A549 treated with CpdA at 1 μM for 4 hours (cell line): ENCODE measurements at places on chromosomes 16 and 17. TPM values are rescaled to one million over a fixed set of nuclear protein-coding genes. Genes with fewer than 3 reads are reported as not detected.

The SLC4A1 gene
- total RNA-seq, result 0.02 TPM in 1 of 5 replicates, not detected in the others

The ERI2 gene
- total RNA-seq, result 11.7 to 14.4 TPM (median 13.6 TPM) in 5 replicates

The SHCBP1 gene
- 33.8 to 43.0 TPM (median 37.2 TPM) in 5 replicates for total RNA-seq

The TLCD2 gene
- 1.0 to 1.7 TPM (median 1.1 TPM) in 5 replicates for total RNA-seq

The KRTAP4-1 gene
- total RNA-seq, result 0.07 to 0.56 TPM (median 0.26 TPM) in 4 of 5 replicates, not detected in the other

The NACA2 gene
- 0.10 TPM in 1 of 5 replicates, not detected in the others for total RNA-seq

The TPSG1 gene
- total RNA-seq, result 0.08 to 0.16 TPM in 2 of 5 replicates, not detected in the others

The NME2 gene
- total RNA-seq, result 1,595 to 1,910 TPM (median 1,857 TPM) in 5 replicates

The APRT gene
- total RNA-seq, result 285 to 417 TPM (median 377 TPM) in 5 replicates

The TBX4 gene
- total RNA-seq, result 0.09 to 0.41 TPM (median 0.15 TPM) in 5 replicates

The CRYM gene
- total RNA-seq, result 1.3 to 2.3 TPM (median 1.9 TPM) in 5 replicates

The SCNN1G gene
- total RNA-seq, result 0.15 TPM in 1 of 5 replicates, not detected in the others

The SCGB1C2 gene
- total RNA-seq, result not detected in 5 replicates

The EFNB3 gene
- 1.0 to 1.7 TPM (median 1.4 TPM) in 5 replicates for total RNA-seq

The PLCD3 gene
- total RNA-seq, result 154 to 216 TPM (median 189 TPM) in 5 replicates

The CPHXL2 gene
- total RNA-seq, result not detected in 5 replicates

The MT1A gene
- total RNA-seq, result 11.0 to 18.4 TPM (median 16.2 TPM) in 5 replicates

The MPO gene
- total RNA-seq, result not detected in 5 replicates

The CCDC144A gene
- 0.66 to 1.6 TPM (median 1.5 TPM) in 5 replicates for total RNA-seq

The ZNF423 gene
- 0.07 to 0.35 TPM (median 0.19 TPM) in 5 replicates for total RNA-seq

The GGA3 gene
- 25.0 to 33.0 TPM (median 28.9 TPM) in 5 replicates for total RNA-seq

The DOC2B gene
- 0.36 to 0.95 TPM (median 0.79 TPM) in 5 replicates for total RNA-seq

The NXPH3 gene
- total RNA-seq, result 0.14 to 0.26 TPM (median 0.19 TPM) in 5 replicates

The NLGN2 gene
- total RNA-seq, result 14.2 to 20.2 TPM (median 17.0 TPM) in 5 replicates
